ENCODE measurements at places on chromosomes 5 and 9.

DNA sequence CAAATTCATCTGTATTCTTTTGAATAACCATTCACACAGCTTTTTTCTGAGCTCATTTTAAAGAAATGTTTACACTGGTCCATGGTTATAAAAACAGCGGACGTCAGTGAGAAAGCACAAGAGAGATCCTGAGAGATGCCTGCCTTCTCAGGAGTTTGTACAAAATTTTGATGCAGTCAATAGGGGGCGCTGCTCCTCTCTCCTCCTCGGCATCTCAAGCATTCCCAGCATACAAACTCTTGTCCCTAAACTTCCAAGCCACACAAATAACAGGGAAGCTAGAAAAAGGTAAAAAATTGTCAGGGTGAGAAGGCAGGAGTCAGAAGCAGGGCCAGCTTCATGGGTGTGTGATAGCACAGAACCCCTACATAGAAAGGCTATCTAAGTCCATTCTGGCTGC is 11.2 kb upstream of the CCDC152 start:
- no peak overlapping the region for H3K4me3 ChIP-seq
- no peak overlapping the region for H3K27ac ChIP-seq
- no peaks in the 10 kb centered on the region for H3K36me3 ChIP-seq
- H3K4me1 ChIP-seq: no peaks in the 10 kb centered on the region
- DNase-seq: no peak
- no peaks in the 10 kb centered on the region for H3K27me3 ChIP-seq

- H3K27ac ChIP-seq: no peak overlapping the region
- DNase-seq: peak; percentile 6
- no peaks in the 10 kb centered on the region for H3K4me1 ChIP-seq
These were observed 82.9 kb downstream of the ADAMTS2 start for GRCh38 chr5:179262126-179262920.

DNA sequence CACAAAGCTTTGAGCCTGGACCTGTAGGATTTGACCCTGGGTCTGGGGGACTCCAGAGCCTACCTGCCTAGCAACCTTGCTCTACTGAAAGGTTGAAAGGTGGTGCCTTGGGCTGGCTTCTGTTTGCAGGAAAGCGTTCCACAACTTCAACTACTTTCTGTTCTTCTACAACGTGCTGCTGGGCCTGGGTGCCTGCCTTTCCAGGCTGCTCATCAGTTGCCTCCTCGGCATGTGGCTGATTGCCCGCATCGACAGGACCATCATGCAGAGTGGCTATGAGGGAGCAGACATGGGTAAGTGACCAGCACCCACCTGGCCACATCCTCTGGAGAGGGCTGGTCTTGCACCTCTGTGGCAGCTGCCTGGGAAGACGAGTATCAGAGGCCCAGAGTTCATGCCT is 13.6 kb upstream of the CCDC180 start:
- H3K36me3 ChIP-seq: peaks cover 54% of the 10 kb centered on the region
- DNase-seq: no peak

GRCh38 chr5:95825495-95825894 is 3.0 kb upstream of the GLRX start:
- peak overlapping the region; percentile 48 for H3K27ac ChIP-seq
- peaks cover 13% of the 10 kb centered on the region for H3K36me3 ChIP-seq
- peaks cover 46% of the 10 kb centered on the region for H3K4me1 ChIP-seq
- no peak for DNase-seq
- H3K4me3 ChIP-seq: no peak overlapping the region

- no peak for DNase-seq
- no peak overlapping the region for H3K27ac ChIP-seq
- no peaks in the 10 kb centered on the region for H3K36me3 ChIP-seq
- no peaks in the 10 kb centered on the region for H3K27me3 ChIP-seq
These were observed 73.8 kb downstream of the DAB2IP start for GRCh38 chr9:121725008-121725775.

DNA sequence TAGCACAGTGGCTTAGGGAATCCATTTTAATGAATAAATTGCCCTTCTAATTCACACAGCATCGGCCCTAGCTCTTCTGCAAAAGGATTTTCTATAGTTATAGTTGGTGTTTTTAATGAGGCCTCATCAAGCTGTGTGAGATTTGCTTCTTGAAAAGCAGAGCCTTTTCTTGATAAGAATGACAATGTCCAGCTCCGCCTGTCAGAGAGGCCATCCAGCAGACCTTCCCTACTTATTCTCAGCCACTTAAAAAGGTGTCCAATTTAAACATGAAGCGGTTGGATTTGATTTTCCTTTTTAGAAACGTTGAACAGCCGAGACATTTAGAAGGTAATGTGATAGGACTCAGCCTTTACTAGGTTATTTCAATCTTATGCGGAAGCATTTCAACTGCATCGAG is 134.4 kb downstream of the ZNF608 start:
- H3K4me3 ChIP-seq: no peak overlapping the region
- peaks cover 9% of the 10 kb centered on the region for H3K4me1 ChIP-seq
- no peaks in the 10 kb centered on the region for H3K36me3 ChIP-seq
- no peak for DNase-seq

GRCh38 chr9:92749071-92749933 is 15.3 kb downstream of the BICD2 start:
- peaks cover 6% of the 10 kb centered on the region for H3K36me3 ChIP-seq
- no peak for DNase-seq
- H3K4me1 ChIP-seq: peaks cover 62% of the 10 kb centered on the region
- no peak overlapping the region for H3K4me3 ChIP-seq
- no peaks in the 10 kb centered on the region for H3K27me3 ChIP-seq

GRCh38 chr9:34589636-34590380 is at the start of gene CNTFR:
CNTFR (minus strand) TSS chr9:34589724; CDS start chr9:34568981, 20,743 bp downstream.
- peak within 1 kb of the TSS; percentile 77 for H3K4me3 ChIP-seq
- H3K27me3 ChIP-seq: peaks cover 78% of the 10 kb centered on the region
- no peaks in the 10 kb centered on the region for H3K36me3 ChIP-seq
- no peak within 1 kb of the TSS for H3K27ac ChIP-seq

- no peak overlapping the region for H3K27ac ChIP-seq
- no peaks in the 10 kb centered on the region for H3K4me1 ChIP-seq
- H3K4me3 ChIP-seq: no peak overlapping the region
- H3K36me3 ChIP-seq: no peaks in the 10 kb centered on the region
These were observed 83.4 kb downstream of the MEGF10 start for GRCh38 chr5:127373858-127374491.

DNA sequence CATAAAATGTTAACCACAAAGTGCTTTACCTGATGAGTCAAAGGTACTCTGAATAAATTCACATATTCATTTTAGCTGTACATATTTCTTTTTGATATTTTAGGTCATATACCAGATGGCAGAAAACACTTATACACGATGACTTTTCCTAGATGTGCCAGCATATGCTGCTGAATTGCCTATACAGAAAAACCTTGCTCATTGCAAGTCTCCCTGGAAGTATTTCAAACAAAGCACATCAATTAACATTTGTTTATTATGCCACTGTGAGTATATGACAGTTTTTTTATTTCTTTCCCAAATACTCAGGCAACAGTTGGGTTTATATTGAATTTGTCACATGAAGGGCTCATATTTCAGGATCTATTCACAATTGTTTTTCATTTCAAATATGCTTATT is 180.8 kb downstream of the TMEM232 start:
- H3K27ac ChIP-seq: no peak overlapping the region
- H3K36me3 ChIP-seq: no peaks in the 10 kb centered on the region
- H3K27me3 ChIP-seq: no peaks in the 10 kb centered on the region

DNA sequence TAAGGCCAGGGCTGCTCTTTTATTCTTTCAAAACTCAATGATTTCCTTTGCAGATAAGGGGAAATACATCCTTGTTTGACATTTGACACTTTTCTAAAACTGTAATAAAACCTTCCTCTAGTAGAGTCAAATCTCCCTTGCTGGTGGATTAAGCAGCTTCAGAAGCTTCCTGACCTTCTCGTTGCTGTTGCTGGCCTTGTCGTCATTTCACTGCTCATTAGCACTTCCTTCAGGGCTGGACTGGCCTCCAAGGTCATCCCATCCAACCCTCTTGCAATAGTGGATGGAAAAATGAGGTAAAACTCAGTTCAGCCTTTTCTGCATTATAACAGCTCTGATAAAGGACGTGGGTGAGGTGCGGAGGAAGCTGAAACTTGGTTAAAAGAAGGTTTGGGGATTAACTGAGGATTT is 1.1 kb upstream of the ADAMTSL1 start:
- peaks cover 2% of the 10 kb centered on the region for H3K27me3 ChIP-seq
- DNase-seq: no peak
- H3K4me3 ChIP-seq: no peak overlapping the region
- no peak overlapping the region for H3K27ac ChIP-seq
- no peaks in the 10 kb centered on the region for H3K4me1 ChIP-seq

- H3K36me3 ChIP-seq: no peaks in the 10 kb centered on the region
- H3K4me1 ChIP-seq: no peaks in the 10 kb centered on the region
- H3K27ac ChIP-seq: no peak overlapping the region
- DNase-seq: no peak
- no peak overlapping the region for H3K4me3 ChIP-seq
These were observed 31.8 kb downstream of the HMCN2 start for GRCh38 chr9:130297371-130297770.

Data from activated B cell treated with CpG ODN at 0.5 μM for 24 hours (primary cell).